ENCODE measurements at places on chromosomes 5 and 9. TPM values are rescaled to one million over a fixed set of nuclear protein-coding genes. Genes with fewer than 3 reads are reported as not detected.

The KIF3A gene
- total RNA-seq: 18.2 TPM

The SHISAL2B gene
- total RNA-seq: not detected

The RNF145 gene
- 93.9 TPM for total RNA-seq

DNA sequence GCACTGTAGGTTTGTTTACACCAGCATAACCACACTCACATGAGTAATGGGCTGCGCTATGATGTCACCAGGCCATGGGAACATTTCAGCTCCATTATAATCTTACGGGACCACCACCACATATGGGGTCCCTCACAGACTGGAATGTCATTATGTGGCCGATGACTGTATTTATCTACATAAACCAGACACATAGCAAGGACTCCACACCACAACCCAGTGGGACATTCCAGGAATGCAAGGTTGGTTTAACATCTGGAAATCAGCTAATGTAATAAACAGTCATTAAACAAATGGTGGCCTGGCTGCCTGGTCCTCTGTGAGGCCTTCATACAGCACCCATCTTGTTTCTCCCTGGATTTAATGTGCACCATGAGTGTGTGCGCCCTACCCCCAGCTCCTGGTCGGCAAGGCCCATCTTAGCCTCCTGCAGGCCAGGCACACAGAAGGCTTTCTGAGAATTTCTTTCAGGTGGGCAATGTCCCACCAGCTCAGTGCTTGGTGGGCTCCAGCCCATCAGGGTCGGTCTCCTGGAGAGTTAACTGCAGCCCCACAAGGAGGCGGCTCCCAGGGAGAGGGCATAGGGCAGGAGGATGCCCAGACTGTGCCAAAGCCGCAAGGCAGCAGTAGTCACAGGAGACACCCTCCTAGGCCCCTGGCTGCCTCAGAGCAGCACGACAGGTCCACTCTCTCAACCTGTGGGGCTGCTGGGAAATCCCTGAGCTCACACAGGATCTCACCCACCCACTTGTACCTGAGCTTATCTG, 35.9 kb upstream of the SARDH start:
- H3K27ac ChIP-seq: no peak overlapping the region
- DNase-seq: no peak

- H3K4me3 ChIP-seq: no peak overlapping the region
- H3K4me1 ChIP-seq: no peaks in the 10 kb centered on the region
- no peak for DNase-seq
- no peaks in the 10 kb centered on the region for H3K36me3 ChIP-seq
- H3K27ac ChIP-seq: no peak overlapping the region
Observed at GRCh38 chr5:146643776-146644175, 127.8 kb upstream of the GPR151 start.

- H3K27me3 ChIP-seq: peaks cover 63% of the 10 kb centered on the region
- no peak overlapping the region for H3K4me3 ChIP-seq
- no peak overlapping the region for H3K27ac ChIP-seq
- peaks cover 2% of the 10 kb centered on the region for H3K4me1 ChIP-seq
Observed at GRCh38 chr9:129697656-129698253, 32.3 kb downstream of the PRRX2 start.

GRCh38 chr5:914612-915011, 21.9 kb downstream of the TRIP13 start:
- peaks cover 4% of the 10 kb centered on the region for H3K4me1 ChIP-seq
- peaks cover 19% of the 10 kb centered on the region for H3K36me3 ChIP-seq
- no peak for DNase-seq
- no peaks in the 10 kb centered on the region for H3K27me3 ChIP-seq

DNA sequence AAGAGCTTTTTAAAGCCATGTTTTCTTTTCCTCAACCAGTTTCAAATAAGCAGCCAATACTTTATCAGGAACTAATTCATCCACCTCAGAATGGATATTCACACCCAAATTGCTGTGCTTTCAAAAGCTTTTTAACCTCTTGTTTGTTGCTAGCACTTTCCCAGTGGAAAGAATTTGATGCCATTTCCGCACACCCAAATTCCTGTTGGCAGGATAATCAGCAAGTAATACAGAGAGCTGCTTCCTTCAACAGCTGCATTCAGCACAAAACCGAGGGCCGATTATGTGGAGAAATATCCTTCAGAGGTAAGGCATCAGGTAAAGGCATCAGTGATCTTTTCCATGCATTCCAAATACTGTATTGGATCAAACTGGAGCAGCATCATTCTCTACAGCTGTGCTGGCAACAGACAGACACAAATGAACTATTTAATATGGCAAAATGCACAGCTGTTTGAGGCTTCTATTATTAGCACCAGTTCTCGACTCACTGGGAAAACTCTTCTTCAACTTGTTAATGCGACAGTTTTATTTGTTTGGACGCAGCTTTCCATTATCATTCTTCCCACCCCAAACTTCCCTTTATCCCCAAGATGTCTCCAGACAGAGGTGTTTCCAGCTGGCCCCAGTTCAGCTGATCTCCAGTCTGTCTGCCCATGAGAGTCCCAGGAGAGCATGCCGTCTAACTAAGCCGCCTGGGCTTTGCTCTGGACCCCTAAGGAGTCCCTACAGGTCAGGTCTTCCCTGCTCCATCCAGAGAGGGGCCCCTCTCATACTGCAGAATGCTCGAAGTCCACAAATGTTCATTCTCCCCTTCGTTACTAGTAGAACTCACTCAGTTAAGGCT, 22.2 kb upstream of the MGAT1 start:
- DNase-seq: no peak
- peaks cover 18% of the 10 kb centered on the region for H3K4me1 ChIP-seq
- no peak overlapping the region for H3K4me3 ChIP-seq

DNA sequence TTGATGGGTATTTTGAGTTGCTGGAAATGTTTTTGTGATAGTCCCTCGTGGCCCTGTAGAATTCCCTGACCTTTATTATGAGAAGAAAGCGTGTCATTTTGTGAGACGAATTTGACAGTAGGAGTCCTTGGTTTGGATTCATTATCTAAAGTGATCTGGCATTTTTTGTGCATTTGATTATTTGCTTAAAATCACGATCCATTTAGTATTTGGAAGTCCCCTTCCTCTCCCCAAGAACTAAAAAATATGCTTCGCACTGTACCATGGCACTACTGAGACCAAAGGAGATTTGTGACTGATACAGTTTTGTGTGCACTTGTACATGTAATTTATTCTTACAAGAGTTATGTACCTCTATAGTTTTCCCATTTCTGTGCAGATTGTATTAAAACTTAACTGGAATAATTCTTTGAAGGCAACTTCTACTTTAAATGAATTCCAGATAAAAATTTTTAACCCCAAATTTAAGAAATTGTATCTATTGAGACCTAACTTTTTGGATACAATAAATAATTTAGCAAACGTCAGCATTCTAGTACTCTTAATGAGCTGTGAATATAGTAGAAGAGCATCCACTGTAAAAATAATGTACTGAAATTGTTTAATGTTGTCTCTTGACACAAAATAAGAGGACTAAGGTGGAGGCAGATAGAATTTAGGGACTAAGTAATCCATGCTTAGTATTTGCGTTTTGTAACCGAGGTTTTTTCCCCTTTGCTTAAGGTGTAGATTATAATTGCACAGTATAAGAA, 2.1 kb downstream of the MAP3K1 start:
- peak overlapping the region; percentile 97 for H3K27ac ChIP-seq
- H3K27me3 ChIP-seq: peaks cover 6% of the 10 kb centered on the region
- H3K36me3 ChIP-seq: peaks cover 7% of the 10 kb centered on the region
- H3K4me1 ChIP-seq: peaks cover 40% of the 10 kb centered on the region

DNA sequence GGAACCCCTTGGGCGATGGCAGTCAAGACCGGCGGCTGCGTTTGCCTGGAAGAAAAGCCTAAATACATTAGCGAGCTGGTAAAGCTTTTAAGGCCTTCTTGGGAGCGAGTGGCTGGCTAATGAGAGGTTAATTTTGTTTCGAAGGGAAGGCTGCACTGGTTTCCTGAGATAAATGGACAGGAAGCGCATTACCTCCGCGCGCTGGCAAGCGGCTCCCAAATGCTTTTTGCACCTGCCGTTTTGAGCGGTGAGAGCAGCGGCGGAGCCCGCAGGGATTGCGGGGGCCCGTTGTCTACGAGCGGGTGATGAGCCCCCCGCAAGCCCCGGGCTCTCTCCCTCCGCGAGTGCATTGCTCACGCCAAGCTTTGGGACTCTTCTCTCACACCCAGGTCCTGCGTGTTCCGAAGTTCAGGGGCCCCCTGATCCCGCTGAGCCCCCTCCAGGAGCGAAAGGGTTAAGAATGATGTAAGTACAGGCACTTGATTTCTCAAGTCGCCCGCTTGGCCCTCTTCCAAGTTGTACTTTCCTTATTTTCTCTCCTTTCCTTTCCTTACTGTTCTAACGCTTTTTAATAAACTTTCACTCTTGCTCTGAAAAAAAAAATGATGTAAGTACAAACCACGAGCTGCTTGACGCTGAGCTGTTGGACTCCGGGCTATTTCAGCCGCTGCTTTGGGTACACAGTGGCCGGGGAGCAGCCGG, 3.1 kb upstream of the RGMB start:
- H3K27me3 ChIP-seq: peaks cover 71% of the 10 kb centered on the region
- no peak for DNase-seq
- H3K4me1 ChIP-seq: peaks cover 46% of the 10 kb centered on the region
- peak overlapping the region; percentile 81 for H3K4me3 ChIP-seq

- no peak for DNase-seq
- H3K27me3 ChIP-seq: no peaks in the 10 kb centered on the region
- H3K36me3 ChIP-seq: no peaks in the 10 kb centered on the region
- H3K4me1 ChIP-seq: no peaks in the 10 kb centered on the region
- no peak overlapping the region for H3K4me3 ChIP-seq
Observed at GRCh38 chr5:117953272-117953671, 1035.1 kb downstream of the DTWD2 start.

- no peak overlapping the region for H3K27ac ChIP-seq
- no peak for DNase-seq
- H3K36me3 ChIP-seq: no peaks in the 10 kb centered on the region
- no peaks in the 10 kb centered on the region for H3K27me3 ChIP-seq
- no peak overlapping the region for H3K4me3 ChIP-seq
Observed at GRCh38 chr9:73871636-73872035, 625.5 kb upstream of the RORB start.

GRCh38 chr9:99868845-99869244, 37.6 kb upstream of the STX17 start:
- peak overlapping the region; percentile 24 for H3K4me3 ChIP-seq
- peak overlapping the region; percentile 67 for H3K27ac ChIP-seq
- H3K36me3 ChIP-seq: peaks cover 2% of the 10 kb centered on the region
- H3K4me1 ChIP-seq: peaks cover 35% of the 10 kb centered on the region
- peak; percentile 58 for DNase-seq

- peaks cover 57% of the 10 kb centered on the region for H3K27me3 ChIP-seq
- DNase-seq: no peak
- H3K36me3 ChIP-seq: no peaks in the 10 kb centered on the region
- H3K27ac ChIP-seq: no peak overlapping the region
- peaks cover 11% of the 10 kb centered on the region for H3K4me1 ChIP-seq
Observed at GRCh38 chr5:33852319-33852718, 39.5 kb downstream of the ADAMTS12 start.

DNA sequence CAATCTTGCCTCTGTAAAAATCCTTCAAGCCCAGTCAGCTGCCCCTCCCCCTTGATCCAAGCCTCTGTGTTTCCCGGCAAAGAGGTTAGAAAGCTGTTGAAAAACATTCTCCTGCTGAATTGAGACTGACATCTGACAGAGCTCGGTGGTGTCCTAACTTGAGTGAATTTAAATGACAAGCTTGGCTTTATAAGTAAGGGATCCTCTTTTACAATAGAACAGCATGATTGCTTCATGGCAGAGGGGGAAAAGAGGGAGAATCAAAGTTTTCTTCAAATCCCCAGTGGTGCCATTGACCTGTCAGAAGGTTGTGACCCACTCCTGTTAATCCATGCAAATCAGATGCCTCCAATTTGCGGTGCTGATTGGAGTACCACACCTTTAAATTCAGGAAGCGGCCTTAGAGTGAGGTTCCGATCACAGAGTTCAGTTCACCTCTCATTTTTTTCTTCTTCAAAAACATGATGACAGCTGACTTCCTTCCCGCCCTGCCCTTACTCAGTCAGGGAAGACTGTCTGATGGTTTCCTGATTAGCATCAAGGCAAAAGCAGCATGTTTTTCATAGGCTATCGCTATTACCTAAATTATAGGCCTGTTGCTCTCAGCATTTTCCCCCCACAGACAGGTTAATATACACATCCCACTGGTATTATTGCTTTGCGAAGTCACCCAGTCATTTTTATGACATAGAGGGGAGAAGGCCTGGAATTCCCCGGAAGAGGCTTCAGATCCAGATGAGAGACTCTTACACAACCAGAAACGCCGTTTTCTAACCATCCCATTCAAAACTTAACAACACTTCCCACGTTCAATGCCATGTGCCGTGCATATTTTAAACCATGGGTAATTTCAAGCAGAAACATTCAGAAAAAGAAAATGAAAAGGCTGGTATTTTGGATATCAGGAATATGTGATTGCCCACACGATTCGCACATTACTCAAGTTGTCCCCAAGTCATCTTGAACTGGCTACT, 141.4 kb downstream of the EBF1 start:
- H3K4me1 ChIP-seq: no peaks in the 10 kb centered on the region
- H3K27me3 ChIP-seq: peaks cover 6% of the 10 kb centered on the region
- H3K36me3 ChIP-seq: no peaks in the 10 kb centered on the region
